ENCODE measurements at places on chromosomes 16 and 17.

DNA sequence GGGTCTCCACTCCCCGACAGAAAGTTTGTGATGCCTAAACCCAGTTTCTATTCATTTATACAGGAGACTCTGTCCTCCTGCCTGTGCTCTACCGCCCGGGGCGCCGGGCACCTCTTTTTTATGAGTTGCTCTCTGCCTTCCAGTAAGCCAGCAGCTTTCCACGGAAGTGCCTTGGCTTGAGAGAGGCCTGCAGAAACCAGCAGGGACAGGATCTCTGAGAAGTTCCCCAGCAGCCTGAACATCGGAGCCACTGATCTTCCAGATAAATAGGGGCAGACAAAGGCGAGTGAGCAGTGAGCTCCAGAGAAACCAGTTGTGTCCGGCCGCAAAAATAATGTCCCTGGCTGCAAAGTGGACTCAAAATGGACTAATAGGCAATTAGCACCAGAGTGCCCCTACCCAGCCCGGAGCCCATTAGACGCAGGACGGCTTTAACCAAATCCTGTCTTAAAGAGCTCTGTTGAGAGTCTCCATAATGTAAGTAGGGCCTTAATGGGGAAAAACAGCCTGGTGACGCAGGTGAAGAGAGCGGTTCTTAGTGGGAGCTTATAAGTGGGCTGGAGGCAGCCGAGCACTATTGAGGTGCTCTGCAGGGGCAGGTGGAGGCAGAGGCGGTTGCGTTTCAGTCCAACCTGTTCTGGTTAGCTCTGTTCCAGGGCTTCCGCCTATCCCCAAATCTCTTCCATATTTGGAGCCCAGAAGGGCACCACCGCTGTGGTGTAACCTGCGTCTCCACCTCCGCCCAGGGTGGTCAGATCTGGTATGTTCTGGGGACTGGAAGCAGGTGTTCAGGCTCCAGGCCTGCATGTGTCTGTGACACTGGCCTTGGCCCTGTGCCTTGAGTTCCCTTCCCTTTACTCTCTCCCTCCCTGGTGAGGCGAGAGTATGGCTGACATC lies 74.1 kb downstream of the NT5M start:
- DNase-seq, result no peak

DNA sequence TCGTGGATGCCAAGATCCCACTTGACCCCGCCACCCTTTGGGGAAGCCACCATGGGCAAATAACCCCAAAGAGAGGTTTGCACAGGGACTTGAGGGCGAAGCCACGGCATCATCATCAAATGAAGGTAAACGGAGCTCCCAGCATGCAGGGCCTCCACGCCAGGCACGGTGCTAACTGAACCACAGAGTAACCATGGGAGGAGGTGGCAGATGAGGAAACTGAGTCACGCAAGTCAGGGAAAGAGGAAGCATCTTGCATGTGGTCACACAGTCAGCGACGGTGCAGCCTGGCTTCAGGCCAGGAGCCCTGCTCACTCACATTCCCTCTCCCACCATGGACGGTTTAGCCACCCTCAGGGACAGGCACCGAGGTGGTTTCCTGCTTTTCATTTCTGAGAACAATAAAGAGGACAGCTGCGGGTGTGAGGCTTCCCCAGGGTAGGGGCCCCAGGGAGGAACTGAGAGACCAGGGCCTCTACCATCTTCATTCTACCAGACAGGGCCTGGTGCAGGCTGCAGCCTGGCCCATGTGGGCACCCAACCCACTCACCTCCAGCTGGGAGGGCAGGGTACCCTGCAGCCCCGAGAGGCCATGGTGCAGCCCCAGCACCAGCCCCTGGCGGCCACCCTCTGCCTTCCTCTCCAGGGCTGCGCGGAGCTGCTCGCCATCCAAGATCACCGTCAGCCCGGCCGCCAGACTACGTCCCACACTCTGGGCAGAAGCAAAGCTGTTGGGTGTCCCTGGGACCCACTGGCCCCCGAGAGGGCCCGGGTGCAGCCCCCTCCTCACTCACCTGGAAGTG lies 78.3 kb downstream of the RMI2 start:
- no peak for DNase-seq

GRCh38 chr16:18024611-18025010 lies 311.9 kb downstream of the NPIPA8 start:
- DNase-seq, result no peak

GRCh38 chr16:85707528-85708095 lies 18.9 kb upstream of the GINS2 start:
- DNase-seq, result peak; percentile 7

- DNase-seq, result no peak
Observed at GRCh38 chr16:17499223-17499902, 28.6 kb upstream of the XYLT1 start.

DNA sequence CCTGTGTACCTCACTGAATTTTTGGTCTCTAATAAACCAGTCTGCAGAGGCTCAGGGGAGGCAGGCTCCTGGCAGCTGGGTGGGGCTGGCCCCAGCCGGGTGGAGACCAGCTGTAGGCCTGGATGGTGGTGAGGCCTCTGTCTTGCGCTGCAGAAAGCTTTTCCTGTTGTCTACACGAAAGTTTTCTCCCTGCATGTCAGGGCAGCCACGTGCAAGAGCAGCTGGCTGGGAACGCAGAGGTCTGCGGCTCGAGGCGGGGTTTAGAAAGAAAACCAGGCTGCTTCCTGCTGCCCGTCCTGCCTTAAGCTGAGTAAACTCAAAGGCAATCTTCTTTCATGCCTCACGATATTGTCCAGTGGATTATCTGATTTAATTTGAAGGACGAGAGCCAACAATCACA lies 2.4 kb downstream of the SERPINF1 start:
- DNase-seq, result no peak

DNA sequence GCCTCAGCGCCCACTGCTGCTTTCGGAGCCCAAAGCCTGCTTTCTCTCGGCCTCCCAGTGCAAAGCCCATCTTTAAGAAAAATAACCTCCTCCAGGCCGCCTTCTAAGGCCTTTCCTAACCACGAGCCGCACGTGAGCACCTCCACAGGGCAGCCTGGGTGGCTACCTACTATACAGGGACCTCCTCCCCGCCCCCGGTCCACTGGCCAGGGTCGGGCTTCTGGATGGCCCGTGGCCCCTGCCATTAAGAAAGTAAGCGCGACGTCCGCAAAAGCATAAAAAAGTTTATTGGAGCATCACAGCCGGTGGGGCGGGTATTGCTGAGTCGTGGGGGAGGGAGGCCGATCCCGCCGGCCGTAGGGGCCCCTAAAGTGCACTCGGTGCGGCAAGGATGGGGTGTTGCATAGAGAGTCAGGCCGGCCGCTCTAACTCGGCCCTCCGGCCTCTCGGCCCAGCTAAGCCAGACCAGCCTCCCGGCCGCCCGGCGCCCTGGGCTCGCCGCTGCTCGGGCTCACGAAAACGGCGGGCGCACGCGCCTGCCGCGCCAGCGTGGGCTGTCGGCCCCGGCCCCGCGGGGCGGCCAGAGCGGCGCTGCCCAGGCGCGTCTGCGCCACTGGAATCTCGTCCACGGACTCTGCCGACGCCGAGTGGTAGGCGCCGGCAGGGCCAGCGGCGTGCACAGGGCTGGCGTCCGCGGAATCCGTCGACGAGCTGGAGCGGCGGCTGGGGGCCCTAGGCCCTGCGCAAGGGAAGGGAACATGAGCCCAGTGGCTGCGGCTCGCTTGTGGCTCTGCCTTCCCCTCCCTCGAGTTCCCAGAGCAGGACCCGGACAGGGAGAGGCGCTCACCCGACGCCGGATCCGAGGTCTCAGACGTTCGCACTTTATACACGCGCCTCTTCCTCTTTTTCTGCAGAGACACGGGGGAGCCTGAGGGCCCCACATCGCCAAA lies 1.1 kb upstream of the TPPP3 start:
- DNase-seq, result no peak

DNA sequence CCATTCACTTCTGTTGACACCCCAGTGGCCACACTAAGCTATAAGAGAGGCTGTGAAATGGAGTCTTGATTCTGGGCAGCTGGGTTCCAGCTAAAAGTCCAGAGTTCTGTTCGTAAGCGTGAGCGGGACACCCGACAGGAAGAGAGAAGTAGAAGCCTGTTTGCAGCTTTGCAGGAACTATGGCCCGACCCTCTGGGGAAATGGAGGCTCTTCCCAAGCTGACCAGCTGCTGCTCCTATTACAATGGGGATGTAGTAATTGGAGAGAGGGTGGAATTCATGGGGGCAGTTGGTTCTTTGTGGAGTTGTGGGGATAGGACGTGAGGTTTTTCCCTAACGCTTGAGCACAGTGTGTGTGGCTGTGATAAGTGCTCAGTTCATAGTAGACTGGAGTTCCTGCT lies 28.4 kb downstream of the UBALD1 start:
- no peak for DNase-seq

GRCh38 chr16:82146556-82146955 lies 23.5 kb downstream of the MPHOSPH6 start:
- no peak for DNase-seq

DNA sequence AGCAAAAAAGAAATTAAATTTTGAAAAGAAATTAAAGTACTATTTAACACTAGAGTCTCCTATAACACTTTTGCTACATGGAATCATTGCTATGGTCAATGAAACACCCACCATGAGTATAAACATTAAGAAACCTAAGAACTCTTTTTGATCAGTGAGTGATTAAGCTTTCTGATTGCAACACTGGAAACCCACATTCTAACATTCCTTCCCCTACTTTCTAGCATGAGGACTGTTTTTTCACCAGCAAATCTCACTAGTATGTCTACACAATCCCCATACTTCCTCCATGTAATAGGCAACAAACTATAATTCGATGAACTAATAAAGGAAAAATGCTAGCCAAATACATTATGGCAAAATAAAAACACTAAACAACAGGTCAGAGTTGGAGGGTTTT lies 54.7 kb downstream of the SKAP1 start:
- DNase-seq, result no peak

DNA sequence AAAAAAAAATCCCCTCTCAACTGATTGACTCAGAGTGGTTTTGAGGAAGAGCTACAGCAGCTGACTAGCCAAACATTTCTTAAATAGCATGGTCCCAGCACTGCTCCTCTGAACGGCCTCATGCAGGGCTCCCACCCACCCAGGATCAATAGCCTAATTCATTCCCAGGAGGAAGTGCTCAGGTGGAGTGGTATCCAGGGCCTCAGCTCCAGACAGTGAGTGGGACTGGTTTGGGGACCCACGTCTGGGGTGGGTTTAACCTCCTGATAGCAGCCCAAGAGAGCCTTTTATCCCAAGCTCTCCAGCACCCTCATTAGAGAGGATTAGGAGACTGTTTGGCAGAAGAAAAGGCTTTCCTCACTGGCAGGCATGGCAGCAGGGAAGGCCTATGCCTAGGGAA lies 68.5 kb upstream of the CDH5 start:
- no peak for DNase-seq

DNA sequence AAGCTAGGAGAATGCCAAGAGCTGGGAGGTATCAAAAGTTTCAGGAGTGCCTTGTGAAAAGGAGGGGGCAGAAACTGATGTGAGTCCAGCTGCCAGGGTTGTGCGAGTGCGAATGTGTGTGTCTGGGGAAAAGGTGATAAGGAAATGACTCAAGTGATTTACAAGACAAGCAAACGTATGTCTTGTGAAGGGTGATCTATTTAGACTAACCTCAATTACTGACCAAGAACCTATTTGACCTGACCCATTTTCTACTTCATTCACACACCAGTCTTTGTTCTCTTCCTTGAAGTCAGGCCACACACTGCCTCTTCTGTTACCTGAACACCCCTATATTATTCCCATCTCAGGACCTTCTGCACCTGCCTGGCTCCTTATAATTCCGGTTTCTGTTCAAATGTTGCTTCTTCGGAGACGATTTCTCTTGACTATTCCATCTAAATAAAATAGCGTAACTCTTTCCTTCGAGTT lies 1.0 kb downstream of the GDE1 start:
- no peak for DNase-seq

- DNase-seq, result no peak
Observed at GRCh38 chr17:72294487-72294893, 173.7 kb downstream of the SOX9 start.

GRCh38 chr16:70252355-70252988 lies 732 bp upstream of the EXOSC6 start:
- no peak for DNase-seq

DNA sequence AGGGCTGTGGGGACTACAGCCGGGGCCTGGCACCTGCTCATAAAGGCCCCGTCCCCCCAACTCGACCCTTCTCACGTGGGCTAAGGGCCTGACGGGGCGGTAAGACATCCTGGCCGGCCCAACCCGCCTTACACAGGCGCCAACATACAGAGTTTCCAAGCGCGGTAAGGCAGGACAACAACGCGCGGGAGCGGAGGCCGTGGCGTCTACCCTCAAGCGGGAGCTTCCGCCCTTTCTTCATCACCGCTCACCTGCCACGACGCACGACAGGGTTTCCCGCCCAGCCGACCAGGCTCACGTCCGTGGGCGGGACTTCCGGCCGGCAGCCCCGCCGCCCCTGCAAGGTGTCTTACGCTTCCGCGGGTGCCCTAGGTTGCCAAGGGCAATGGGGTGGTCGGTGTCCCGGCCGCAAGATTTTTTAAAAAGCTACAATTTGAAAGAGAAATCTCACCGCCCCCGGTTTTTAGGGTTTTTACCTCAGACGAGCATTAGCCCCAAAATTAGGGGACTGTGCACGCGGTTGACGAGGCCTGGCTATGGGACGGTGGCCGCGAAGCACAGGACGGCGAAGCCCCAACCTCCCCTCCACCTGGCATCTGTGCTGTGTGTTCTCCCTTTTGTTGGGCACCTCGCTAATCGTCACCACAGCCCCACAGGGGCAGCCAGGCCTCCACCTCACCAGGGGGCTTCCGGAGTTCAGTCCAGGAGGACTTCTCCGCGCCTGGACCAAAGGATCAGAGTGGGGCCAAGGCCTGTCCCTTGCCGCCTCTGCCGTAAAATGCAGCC lies at the start of gene TERB1:
TERB1 (minus strand) TSS at position 265 of the 786 bp plus-strand sequence. CDS start 4,786 bp downstream, outside the sequence.
- DNase-seq, result no peak

- DNase-seq, result no peak
Observed at GRCh38 chr16:56311208-56312027, 113.9 kb downstream of the AMFR start.

DNA sequence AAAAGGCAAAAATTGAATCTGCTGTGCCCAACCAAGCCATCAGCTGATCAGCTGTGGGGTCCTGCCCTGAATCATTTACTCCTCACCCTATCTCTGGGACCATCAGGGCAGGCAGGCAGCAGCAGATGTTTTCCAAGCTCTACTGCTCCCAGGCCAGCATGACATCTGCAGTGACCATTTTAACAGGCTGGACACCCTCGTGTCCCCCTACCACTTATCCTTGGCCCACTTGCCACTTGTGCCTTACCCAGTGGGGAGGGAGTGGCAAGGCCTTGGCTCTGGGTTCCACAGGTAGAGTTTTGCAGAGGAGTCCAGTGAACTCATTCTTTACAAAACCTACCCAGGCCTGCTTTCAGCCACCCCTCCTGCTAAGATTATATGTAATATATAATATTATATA lies 12.0 kb upstream of the CA4 start:
- DNase-seq, result no peak

DNA sequence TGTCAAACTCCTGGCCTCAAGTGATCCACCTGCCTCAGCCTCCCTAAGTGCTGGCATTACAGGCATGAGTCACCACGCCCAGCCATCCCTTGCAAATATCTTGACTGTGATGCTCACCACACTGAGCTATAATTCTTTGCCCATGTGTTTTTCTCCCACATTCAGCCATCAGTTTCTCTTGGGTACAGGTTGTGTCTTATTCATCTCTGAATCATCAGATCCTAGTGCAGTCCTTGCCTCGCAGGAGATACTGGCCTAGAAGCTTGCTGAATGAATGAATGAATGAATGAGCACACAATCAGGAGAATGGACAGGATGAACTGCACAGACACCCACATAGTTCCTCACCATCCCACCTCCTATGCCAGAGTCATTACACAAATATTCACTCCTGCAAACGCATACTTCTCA lies 24.4 kb upstream of the ETV4 start:
- no peak for DNase-seq
